ENCODE measurements at places on chromosomes 12 and 14.

- H3K4me3 ChIP-seq: no peak overlapping the region
- no peaks in the 10 kb centered on the region for H3K4me1 ChIP-seq
- no peak overlapping the region for H3K27ac ChIP-seq
- peaks cover 92% of the 10 kb centered on the region for H3K27me3 ChIP-seq
- no peaks in the 10 kb centered on the region for H3K36me3 ChIP-seq
- DNase-seq: no peak
Measured at GRCh38 chr12:54975875-54976274, 8.7 kb downstream of the TESPA1 start.

DNA sequence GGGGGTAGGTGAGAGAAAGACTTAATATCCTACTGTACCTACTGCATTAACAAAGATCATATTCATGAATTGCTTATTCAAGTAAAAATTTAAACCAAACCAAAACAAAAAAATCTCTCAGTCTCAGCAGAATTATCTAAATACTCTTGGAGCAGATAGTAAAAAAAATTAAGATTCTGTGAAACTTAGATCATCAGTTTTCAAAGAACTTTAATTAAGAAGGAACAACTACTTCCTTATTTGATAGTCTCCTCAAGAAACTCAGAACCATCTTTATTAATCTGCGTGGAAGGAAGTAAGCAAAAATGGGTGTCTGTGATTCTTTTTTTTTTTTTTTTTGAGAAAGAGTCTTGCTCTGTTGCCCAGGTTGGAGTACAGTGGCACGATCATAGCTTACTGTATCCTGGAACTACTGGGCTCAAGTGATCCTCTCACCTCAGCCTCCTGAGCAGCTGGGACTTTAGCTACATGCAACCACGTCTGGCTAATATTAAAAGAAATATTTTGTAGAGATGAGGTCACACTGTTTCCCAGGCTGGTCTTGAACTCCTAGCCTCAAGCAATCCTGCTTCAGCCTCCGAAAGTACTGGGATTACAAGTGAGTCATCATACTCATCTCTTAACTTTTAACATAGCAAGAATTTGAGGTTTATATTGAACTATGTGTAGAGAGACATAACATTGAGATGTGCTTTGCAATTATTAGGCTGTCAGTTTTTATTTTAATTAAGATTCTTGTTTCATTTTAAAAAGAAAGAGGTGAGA, 37.4 kb downstream of the GAS2L3 start:
- peaks cover 42% of the 10 kb centered on the region for H3K4me1 ChIP-seq
- H3K27ac ChIP-seq: peak overlapping the region; percentile 17
- no peak overlapping the region for H3K4me3 ChIP-seq
- H3K27me3 ChIP-seq: no peaks in the 10 kb centered on the region

GRCh38 chr14:36905272-36905888, 243.7 kb downstream of the PAX9 start:
- H3K27me3 ChIP-seq: peaks cover 14% of the 10 kb centered on the region
- no peaks in the 10 kb centered on the region for H3K36me3 ChIP-seq
- no peak overlapping the region for H3K4me3 ChIP-seq
- no peaks in the 10 kb centered on the region for H3K4me1 ChIP-seq
- H3K27ac ChIP-seq: no peak overlapping the region

GRCh38 chr12:86367137-86367536, 110.9 kb upstream of the MGAT4C start:
- no peak for DNase-seq
- no peak overlapping the region for H3K27ac ChIP-seq
- H3K4me3 ChIP-seq: no peak overlapping the region
- H3K27me3 ChIP-seq: no peaks in the 10 kb centered on the region
- no peaks in the 10 kb centered on the region for H3K36me3 ChIP-seq

GRCh38 chr12:106078358-106079010, 60.3 kb downstream of the NUAK1 start:
- H3K4me3 ChIP-seq: no peak overlapping the region
- H3K4me1 ChIP-seq: no peaks in the 10 kb centered on the region
- no peak for DNase-seq
- H3K27me3 ChIP-seq: no peaks in the 10 kb centered on the region
- no peaks in the 10 kb centered on the region for H3K36me3 ChIP-seq

GRCh38 chr14:24858052-24858451, 191.9 kb downstream of the STXBP6 start:
- DNase-seq: no peak
- H3K4me3 ChIP-seq: no peak overlapping the region
- peaks cover 30% of the 10 kb centered on the region for H3K4me1 ChIP-seq
- H3K36me3 ChIP-seq: peaks cover 11% of the 10 kb centered on the region
- no peak overlapping the region for H3K27ac ChIP-seq
- no peaks in the 10 kb centered on the region for H3K27me3 ChIP-seq

GRCh38 chr14:80188571-80188970, 22.7 kb downstream of the DIO2 start:
- no peaks in the 10 kb centered on the region for H3K4me1 ChIP-seq
- H3K4me3 ChIP-seq: no peak overlapping the region
- DNase-seq: no peak
- H3K36me3 ChIP-seq: no peaks in the 10 kb centered on the region
- no peak overlapping the region for H3K27ac ChIP-seq

- no peaks in the 10 kb centered on the region for H3K27me3 ChIP-seq
- no peak for DNase-seq
- no peak overlapping the region for H3K4me3 ChIP-seq
- no peaks in the 10 kb centered on the region for H3K36me3 ChIP-seq
- H3K27ac ChIP-seq: no peak overlapping the region
- H3K4me1 ChIP-seq: peaks cover 31% of the 10 kb centered on the region
Measured at GRCh38 chr12:106276032-106276740, 26.3 kb upstream of the TCP11L2 start.

- no peak for DNase-seq
- no peaks in the 10 kb centered on the region for H3K27me3 ChIP-seq
- no peaks in the 10 kb centered on the region for H3K4me1 ChIP-seq
- H3K36me3 ChIP-seq: no peaks in the 10 kb centered on the region
- no peak overlapping the region for H3K4me3 ChIP-seq
- no peak overlapping the region for H3K27ac ChIP-seq
Measured at GRCh38 chr14:40525314-40525713, 1081.4 kb upstream of the LRFN5 start.

GRCh38 chr12:62284749-62285148, 24.5 kb downstream of the USP15 start:
- H3K27ac ChIP-seq: no peak overlapping the region
- H3K4me3 ChIP-seq: no peak overlapping the region
- no peaks in the 10 kb centered on the region for H3K27me3 ChIP-seq
- no peaks in the 10 kb centered on the region for H3K36me3 ChIP-seq

DNA sequence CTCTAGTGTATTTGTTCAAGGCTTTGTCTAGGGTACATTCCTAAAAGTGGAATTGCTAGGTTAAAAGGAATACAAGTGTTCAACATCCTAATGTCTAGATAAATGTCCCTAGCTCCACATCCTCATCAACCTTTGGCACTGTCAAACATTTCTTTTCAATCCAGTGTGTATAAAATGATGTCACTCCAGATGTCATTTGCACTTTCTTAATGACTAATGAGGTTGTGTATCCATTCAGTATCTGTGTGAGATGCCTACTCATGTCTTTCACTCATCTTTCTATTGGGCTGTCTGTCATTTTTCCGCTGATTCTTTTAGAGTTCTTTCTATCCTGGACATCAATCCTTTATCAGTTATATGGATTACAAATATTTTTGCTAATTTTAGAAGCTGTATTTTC, 43.3 kb downstream of the ARMH4 start:
- H3K27me3 ChIP-seq: peaks cover 77% of the 10 kb centered on the region
- H3K4me3 ChIP-seq: no peak overlapping the region
- H3K36me3 ChIP-seq: peaks cover 4% of the 10 kb centered on the region

DNA sequence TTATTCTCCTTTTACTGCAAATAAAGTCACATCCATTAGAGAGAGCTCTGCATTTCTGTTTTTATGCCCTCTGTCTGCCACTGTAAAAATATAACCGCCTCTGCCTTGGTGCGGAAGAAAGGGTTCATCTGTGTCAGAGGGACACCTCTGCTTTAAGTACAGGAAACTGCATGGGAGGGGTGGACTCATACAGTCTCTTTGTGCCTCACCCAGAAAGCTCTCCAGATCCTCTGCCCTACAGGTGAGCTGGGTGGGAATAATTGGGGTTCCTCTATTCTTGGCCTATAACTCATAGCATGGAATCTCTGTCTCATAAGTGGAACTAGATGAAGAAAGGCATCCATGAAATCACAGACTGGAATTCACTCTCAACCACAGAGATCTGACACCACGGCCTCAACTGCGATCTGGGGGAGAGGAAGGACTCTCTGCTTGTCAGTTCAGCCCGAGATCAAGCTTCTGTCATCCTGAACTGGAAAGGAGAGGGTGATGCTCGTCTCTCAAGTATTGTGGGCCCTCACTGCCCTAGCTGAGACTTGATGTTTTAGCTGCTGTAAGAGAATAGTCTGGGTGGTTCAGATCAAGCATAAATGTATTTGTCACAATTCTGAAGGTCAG, 702.3 kb downstream of the TMEM121 start:
- H3K4me3 ChIP-seq: no peak overlapping the region
- no peaks in the 10 kb centered on the region for H3K4me1 ChIP-seq
- no peak for DNase-seq
- H3K27me3 ChIP-seq: peaks cover 53% of the 10 kb centered on the region

DNA sequence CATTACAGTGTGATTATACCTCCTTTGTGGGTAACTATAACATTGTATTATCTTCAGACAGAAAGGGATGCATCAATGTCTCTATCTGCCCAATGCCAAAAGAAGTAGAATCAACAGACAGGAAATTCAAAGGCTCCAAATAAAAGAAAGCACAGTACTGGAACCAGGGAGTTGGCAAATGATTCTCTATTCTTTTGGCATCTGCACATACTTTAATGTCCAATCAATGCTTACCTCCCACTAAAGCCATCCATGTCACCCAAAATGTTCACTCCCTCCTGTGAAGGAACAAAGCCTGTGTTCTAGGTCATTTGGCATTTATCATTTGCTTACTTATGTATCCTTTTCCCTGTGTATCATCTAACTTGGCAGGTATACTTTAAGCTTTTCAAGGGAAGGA, 36.7 kb downstream of the KIF21A start:
- no peak for DNase-seq
- H3K27me3 ChIP-seq: no peaks in the 10 kb centered on the region
- H3K4me3 ChIP-seq: no peak overlapping the region
- H3K36me3 ChIP-seq: no peaks in the 10 kb centered on the region
- H3K27ac ChIP-seq: no peak overlapping the region
- H3K4me1 ChIP-seq: peaks cover 9% of the 10 kb centered on the region

DNA sequence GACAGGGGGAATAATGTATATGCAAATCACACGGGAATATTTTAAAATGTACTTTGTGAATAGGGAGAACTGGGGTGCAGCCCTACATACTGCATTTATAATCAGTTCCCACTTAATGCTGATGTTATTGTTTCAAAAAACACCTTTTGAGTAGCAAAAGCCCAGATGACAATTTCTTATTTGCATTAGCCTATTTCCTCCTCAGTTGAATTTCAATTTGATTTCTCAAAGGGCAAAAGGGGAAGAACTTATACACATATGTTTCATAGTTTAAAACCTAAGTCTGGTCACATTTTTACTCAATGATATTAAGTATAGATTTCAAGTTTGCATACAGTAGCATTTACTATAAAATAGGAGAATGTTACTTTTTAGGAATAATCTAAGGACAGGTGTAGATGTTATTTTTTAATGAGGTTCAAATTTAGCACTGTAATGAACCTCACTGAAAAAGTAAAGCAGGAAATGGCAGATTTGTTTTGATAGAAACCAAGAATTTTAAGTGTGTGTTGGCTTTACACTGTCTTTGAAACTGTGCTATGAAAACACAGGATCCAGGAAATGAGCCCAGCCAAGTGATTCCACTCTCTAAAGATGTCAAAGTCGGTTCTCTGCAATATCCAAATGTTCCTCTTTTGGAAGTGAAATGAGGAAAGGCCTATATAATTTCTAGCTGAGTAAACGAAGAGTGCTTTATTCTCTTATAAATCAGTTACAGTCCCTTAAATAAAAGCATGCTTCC, 367.4 kb downstream of the BTG1 start:
- H3K4me1 ChIP-seq: peaks cover 12% of the 10 kb centered on the region
- no peak overlapping the region for H3K4me3 ChIP-seq
- no peak for DNase-seq
- H3K27ac ChIP-seq: peak overlapping the region; percentile 19
- no peaks in the 10 kb centered on the region for H3K27me3 ChIP-seq

DNA sequence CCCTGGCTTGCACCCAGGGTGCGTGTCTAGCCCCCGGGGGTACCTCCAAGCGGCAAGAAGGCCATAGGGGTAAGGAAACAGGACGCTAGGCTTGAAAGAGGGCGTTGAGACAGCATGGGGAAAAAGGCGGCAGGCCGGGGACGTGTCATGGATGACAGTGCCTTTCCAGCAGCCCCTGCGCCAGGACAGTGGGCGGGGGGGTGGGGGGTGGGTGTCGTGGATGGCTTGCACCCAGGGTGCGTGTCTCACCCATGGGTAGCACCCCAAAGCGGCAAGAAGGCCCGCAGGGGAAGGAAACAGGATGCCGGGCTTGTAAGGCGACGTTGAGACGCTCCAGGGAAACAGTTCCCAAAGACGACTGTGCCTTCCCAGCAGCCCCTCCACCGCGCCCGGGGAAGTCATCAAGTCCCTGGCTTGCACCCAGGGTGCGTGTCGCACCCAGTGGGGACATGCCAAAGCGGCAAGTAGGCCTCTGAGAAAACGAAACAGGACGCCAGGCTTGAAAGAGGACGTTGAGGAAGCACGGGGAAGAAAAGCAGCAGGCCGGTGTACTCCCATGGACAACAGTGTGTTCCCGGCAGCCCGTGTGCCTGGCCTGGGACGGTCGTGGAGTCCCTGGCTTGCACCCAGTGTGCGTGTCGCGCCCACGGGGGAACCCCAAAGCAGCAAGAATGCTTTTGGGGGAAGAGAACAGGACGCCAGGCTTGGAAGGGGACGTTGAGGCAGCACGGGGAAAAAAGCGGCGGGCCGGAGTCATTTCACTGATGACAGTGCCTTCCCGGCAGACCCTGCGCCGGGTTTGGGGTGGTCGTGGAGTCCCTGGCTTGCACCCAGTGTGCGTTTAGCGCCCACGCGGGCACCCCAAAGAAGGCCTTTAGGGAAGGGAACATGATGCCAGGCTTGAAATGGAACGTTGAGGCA, 163.5 kb upstream of the ALG10B start:
- no peak overlapping the region for H3K27ac ChIP-seq
- H3K4me1 ChIP-seq: peaks cover 29% of the 10 kb centered on the region
- no peak for DNase-seq
- no peak overlapping the region for H3K4me3 ChIP-seq

GRCh38 chr14:81028461-81028860, 73.0 kb downstream of the TSHR start:
- H3K4me3 ChIP-seq: no peak overlapping the region
- no peak overlapping the region for H3K27ac ChIP-seq
- H3K36me3 ChIP-seq: no peaks in the 10 kb centered on the region
- H3K4me1 ChIP-seq: no peaks in the 10 kb centered on the region
- no peak for DNase-seq
- no peaks in the 10 kb centered on the region for H3K27me3 ChIP-seq

- no peaks in the 10 kb centered on the region for H3K27me3 ChIP-seq
- peaks cover 6% of the 10 kb centered on the region for H3K36me3 ChIP-seq
- peaks cover 35% of the 10 kb centered on the region for H3K4me1 ChIP-seq
- DNase-seq: no peak
- no peak overlapping the region for H3K27ac ChIP-seq
- no peak overlapping the region for H3K4me3 ChIP-seq
Measured at GRCh38 chr14:99758121-99758821, 34.9 kb upstream of the EML1 start.

GRCh38 chr12:80195074-80195726, 95.9 kb downstream of the OTOGL start:
- DNase-seq: peak; percentile 48
- H3K4me1 ChIP-seq: no peaks in the 10 kb centered on the region
- H3K27ac ChIP-seq: no peak overlapping the region
- no peaks in the 10 kb centered on the region for H3K36me3 ChIP-seq
- no peak overlapping the region for H3K4me3 ChIP-seq

GRCh38 chr12:62328296-62328921, 68.2 kb downstream of the USP15 start:
- peaks cover 7% of the 10 kb centered on the region for H3K36me3 ChIP-seq
- no peak for DNase-seq
- no peak overlapping the region for H3K27ac ChIP-seq
- H3K4me1 ChIP-seq: no peaks in the 10 kb centered on the region
- H3K27me3 ChIP-seq: no peaks in the 10 kb centered on the region

All from Calu3 (cell line).